ENCODE measurements at places on chromosomes 2 and 18.

DNA sequence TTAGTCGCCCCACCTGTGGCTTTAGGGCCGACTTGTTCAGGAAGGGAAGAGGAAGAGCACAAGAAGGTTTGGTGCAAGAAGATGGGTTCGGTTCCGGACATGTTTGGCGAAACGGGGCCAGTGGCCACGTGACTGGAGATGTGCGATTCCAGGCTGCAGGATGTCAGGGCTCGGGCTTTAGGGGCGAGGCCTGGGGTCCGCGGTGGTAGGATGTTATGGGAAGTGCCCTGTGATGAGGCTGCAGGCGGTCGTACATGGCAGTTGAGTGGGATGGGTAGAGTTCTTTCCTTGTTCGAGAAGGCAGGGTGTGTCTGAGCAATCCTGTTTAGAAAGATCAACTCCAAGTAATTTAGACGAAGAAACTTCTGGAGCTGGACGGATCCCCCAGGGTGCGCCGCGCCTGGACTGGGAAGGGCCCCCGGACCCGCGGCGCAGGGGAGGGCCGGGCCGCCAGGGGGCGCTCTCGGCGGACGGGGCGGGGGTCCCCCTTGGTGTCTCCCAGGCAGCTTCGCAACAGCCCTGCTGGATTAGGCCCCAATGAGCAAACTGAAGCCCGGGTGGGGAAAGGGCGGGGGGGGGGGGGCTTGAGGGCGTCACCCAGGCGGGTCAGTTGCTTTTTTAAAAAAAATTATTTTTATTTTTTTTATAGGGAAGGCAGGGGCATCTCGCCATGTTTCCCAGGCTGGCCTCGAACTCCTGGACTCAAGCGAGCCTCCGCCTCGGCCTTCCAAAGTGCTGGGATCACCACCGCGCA lies 17.2 kb upstream of the SDC1 start:
- no peak for DNase-seq

- no peak for DNase-seq
These were observed 21.6 kb downstream of the LDLRAD4 start for GRCh38 chr18:13240060-13240725.

DNA sequence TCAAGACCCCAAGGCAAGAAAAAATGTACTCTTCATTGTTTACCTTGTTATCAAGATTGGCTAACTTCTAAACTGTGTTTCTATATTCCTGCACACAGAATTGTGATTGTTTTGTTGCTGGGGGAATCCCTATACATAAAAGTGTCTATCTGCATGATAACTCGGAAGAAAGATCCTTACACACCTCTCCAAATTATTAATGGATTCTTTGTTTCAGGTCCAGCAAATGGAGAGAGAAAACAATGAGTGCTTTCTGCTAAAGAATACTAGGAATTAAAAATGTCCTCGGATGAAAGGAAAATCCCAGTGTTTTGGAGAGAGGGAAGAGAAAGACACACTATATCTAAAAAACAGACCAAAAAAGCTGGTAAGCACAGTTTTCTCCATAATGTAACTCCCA lies 6.2 kb upstream of the DAPL1 start:
- DNase-seq, result no peak

DNA sequence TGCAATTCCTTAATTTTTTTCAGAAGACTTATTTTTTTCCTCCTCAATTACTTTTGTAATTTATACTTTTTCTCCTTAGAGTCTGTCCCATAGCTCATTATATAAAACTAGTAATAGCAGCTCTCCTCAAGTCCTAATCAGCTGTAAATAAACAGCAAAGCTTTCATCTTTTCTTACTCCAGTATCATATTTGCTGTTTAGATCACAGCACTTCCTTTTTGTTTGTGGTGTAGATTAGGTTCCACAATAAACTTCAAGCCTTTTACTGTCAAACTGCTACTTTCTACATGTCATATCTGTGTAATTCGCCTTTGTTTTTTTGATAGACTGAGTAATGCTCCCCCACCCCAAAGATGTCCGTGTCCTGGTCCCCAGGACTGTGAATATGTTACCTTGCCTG lies 25.5 kb downstream of the GCG start:
- no peak for DNase-seq

DNA sequence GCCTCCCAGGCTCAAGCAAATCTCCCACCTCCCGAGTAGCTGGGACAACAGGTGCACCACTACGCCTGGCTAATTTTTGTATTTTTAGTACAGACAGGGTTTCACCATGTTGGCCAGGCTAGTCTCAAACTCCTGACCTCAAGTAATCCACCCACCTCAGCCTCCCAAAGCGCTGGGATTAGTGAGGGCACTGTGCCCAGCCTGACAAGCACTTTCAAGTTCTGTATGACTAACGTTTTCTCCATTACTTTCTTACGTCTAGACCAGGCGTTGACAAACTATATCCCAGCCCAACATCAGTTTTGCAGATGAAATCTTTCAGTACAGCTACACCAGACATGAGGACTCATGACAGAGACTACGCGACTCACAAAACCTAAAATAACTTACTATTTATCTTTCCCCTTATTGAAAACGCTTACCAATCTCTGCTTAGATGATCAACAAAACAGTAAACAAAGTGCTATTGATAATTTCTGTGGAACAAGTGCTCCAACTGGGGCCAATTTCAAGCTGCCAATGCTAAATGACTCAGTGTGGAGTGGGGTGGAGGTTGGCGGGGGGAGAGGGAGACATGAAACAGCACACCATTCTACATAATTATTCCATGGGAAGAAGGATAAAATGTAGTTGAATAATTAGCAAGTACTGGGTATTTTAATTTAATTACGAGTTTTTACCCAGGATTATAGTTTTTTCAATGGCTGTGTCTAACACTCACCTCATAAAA lies 59.1 kb downstream of the SAP130 start:
- no peak for DNase-seq

DNA sequence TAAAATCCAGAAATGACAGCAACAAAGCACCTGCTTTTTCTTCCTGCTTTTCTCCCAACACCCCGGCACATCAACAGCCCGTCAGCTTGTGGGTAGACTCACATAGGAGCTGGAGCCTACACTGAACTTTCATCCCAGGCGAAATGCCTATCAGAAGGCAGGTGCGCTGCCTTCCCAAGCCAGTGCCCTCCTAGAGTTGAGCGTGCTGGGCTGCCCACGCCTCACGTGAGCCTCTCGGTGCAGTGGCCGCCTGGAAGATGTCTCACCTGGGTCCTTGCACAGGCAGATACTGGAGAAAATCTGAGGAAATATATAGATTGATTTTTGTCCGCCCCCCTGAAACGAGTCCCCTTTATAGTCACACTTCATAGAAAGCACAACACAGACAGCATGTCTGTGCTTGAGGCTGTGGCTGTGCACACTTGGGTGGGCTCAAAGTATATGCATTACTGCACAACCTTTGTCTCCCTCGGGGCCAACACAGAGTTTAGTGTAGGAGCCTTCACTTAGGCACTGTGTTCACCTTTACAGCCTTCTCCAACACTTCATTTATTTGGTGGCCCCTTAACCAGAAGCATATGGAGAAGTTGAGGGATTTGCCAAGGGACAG lies 112.5 kb downstream of the SMAD7 start:
- no peak for DNase-seq

DNA sequence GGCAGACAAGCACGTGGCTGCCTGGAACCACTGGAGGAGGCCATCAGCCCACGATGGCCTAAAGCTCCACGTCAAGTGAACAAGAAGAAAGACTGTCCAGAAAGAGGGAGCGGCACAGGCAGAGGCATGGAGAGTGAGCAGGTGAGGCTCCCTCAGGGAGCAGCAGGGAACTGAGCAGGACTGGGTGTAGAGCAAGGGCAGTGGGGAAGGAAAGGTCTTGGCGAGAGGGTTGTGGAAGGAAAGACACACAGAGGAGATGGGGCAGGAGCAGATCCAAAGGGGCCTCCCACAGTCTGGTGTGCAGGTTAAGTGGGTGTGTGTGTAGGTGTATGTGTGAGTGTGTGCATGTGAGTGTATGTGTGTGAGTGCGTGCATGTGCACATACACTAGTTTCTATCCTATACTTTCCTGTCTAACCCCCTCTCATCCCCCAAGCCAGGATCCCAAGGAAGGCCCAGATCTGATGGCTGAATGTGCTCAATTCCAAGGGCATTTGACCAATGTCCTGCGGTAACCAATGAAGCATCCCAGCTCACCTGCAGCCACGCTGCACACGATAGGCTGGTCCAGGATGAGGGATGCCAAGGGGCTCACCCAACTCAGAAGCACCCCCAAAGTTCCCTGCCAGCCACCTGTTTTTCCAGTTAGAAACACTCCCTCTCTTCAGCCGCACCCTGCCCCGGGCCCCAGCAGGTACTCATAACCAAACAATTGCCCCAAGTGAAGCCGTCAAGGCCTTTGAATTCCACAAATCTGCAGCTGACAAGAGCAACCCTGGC lies 262.5 kb upstream of the RAB6C start:
- no peak for DNase-seq

GRCh38 chr2:204550751-204551511 lies 5.7 kb downstream of the PARD3B start:
- no peak for DNase-seq

- no peak for DNase-seq
These were observed 243.8 kb downstream of the CYP26B1 start for GRCh38 chr2:71903841-71904240.

DNA sequence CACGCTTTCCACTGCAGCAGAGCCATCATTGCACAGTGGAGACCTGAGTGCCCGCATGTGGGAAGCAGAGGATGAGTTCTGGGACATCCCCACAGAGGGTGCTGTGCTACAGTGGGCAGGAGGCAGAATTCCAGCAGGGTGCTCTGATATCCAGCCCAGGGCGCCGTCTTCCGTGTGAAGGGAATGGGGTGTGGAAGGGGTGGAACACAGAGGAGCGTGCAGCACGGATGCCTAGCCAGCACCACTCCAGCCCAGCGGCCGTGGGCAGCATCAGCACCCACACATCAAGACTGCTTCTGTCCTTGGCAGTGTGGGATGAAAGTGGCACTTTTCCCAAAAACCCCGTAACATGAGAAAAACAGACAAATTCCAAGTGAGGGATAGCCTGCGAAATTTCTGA lies 134.3 kb downstream of the ZNF236 start:
- DNase-seq, result no peak

- DNase-seq, result no peak
These were observed 92.7 kb upstream of the PARD3B start for GRCh38 chr2:204452464-204453023.

DNA sequence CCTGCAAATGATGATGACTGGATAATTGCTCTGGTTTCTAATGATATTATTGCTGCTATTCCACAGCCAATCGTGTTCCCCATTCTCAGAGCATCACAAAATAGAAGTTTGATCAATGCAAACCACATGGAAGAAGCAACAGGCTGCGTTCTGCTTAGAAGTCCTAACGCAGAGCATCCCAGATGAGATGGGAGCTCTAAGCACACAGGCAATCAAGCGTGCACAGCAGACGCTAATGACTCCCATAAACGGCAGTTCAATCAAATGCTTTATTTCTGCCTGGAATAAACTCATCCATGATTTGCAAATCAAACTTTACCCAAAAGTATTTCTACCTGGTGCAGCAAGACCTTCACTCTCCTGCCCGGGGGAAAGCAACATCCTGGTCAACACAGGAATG lies 304.2 kb downstream of the FBXO15 start:
- DNase-seq, result no peak

DNA sequence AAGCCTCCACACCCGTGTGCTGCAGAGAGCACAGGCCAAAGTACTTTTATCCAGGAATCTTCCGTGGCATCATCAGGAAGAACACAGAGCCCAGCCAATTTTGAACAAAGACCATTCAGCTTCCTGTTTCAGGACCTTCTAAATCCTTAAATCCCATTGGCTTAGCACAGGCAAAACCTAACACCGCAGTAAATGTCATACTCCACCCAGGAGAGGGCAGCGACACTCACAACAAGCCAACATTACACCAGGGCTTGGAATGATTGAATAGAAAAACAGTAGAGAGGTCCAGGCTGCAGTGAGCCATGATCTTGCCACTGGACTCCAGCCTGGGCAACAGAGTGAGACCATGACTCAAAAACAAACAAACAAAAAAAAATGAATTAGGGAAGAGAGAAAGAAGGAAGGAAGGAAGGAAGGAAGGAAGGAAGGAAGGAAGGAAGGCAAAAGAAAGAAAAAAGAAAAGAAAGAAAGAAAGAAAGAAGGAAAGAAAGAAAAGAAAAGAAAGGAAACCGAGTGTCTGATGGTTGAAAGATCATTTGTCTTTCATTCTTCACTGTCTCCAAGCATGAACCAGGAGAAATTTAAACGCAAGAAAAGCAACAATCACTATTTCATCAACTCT lies 144.6 kb upstream of the SATB2 start:
- DNase-seq, result no peak

DNA sequence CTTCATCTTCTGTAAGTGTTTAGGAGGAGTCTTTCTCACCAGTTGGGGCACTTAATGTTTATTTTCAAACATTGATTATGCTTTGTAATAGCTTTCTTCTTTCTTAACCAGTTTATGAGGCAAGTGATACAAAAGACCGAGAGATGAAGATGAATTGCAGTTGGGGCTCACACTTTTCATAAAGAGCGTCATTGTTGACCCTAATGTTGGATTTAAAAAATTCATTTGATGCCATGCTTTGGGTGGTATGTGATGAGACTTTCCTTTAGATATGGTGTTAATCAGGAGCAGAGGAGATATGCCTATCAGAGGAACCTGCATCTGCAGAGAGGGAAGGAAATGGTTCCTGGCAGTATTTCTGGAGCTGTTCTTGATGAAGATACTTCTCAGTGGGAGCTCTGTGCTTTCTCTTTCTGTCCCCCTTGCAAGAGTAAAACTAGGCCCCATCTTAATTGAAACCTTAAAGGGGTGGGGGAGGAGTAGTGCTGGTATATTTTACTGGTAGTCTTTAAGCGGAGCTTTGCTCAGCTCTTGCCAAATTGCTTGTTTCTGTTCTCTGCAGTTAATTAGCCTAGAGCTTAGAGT lies 2.3 kb downstream of the EML4 start:
- no peak for DNase-seq

DNA sequence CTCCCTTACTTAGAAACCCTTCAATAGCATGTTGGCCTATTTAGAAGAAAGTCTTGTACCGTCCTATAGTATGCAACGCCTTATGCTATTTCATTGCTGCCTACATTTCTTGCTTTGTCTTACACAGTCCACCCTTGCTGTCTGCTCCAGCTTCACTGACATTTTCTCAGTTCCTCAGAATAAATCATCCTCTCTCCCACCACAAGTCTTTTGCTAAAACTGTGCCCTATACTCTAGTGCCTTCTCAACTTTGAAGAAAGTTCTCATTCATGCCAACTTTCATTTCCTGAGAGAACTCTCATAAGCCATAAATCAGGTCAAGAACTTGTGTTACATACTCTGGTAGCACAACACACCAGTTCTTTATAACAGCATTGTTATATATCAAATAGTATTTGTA lies 54.3 kb upstream of the COL3A1 start:
- no peak for DNase-seq

DNA sequence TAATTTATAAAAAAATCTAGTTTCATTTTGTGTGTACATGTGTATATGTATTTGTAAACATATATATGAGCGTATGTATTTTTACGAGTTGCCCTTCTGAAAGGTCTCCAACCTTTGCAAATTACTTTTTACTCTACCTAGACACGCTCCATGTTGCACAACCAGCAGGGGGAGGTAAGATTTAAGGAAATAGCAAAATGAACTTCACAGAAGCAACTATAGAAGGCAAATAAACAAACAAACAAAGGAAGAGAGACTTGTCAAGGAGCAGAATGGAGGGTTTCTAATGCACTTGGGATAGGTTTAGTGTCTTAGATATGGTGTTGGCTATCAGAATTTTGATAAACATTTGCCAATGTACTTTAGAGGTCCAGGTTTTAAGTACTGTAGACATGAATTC lies 820.5 kb upstream of the POU3F3 start:
- DNase-seq, result no peak

GRCh38 chr2:30288561-30288960 lies 57.2 kb downstream of the LBH start:
- DNase-seq, result no peak

All from activated CD4-positive, alpha-beta memory T cell treated with anti-CD3 and anti-CD28 coated beads, Interleukin-2, amount 10 ng/mL, durations not matched to agents 7 days and 5 days (primary cell).